CD4-positive, alpha-beta memory T cell (primary cell): ENCODE measurements at places on chromosomes 2 and 18. TPM values are rescaled to one million over a fixed set of nuclear protein-coding genes. Genes with fewer than 3 reads are reported as not detected.

DNA sequence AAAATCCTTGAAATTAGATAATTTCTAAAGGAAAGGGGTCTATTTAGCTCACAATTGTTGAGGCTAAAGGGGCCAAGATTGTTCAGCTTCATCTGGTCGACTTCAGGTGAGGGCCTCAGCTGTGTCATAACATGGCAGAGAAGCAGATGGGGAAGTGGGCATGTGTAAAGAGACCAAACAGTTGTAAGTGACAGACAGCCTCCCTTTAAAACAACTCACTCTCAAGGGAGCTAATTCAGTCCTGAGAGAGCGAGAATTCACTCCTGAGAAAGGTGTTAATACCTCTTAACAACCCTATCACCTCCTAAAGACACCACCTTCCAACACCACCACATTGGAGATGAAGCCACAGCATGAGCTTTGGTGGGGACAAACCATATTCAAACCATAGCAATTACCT is 62.4 kb downstream of the KCMF1 start:
- DNase-seq = no peak

- DNase-seq = peak; percentile 51
Observed at GRCh38 chr18:58692422-58693185, 21.3 kb downstream of the MALT1 start.

- peak; percentile 48 for DNase-seq
Observed at GRCh38 chr18:48975817-48976649, 25.3 kb upstream of the SMAD7 start.

Gene COBLL1
- 0.42 TPM for polyA plus RNA-seq
